ENCODE measurements at places on chromosomes 5 and 9.

- DNase-seq = peak; percentile 82
Observed at GRCh38 chr5:14685757-14686156, 21.2 kb downstream of the OTULIN start.

- DNase-seq = no peak
Observed at GRCh38 chr5:164041105-164041504, 535.7 kb downstream of the MAT2B start.

- DNase-seq = no peak
Observed at GRCh38 chr5:54825005-54825404, 160.4 kb downstream of the ESM1 start.

GRCh38 chr9:22158271-22158670, 149.2 kb upstream of the CDKN2B start:
- no peak for DNase-seq

DNA sequence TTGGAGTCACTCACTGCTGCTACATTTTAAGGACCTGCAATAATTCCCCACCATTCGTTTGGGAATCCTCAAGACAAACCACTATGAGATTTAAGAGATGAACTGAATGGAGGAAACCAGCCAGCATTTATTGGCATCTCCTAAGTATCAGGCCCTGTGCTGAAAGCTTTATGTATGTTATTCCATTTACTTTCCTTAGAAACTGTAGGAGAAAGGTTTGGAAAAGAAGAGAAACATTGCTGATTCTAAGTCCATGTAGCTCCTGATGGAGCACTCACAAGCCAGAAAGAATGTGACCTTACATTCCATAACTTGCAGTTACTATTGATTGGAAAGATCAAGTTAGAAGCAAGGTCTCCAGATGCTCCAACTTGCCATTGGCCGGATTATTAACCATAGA, 267.4 kb downstream of the GAS1 start:
- DNase-seq = no peak

Data from NCI-H2171 treated with DMSO at 0.1 percent for 48 hours (cell line).